ENCODE measurements at places on chromosomes 6 and 20.

DNA sequence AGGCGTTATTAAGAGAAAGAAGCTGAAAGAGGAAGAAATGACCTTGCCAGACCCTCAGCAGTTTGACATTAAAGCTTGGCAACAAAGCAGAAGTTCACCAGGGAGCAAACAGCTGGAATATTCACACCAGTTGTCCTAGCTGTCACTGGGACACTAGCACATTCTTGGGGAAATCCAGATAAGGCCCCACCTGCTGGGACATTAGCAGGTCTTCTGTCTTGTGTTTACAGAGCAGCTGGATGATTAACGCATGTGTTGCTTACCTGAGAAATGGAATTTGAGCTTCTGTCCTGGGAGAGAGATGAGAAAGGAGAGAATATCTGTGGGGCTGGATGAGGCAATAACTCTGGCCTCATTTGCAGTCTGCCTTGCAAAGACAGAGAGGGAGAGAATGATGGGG is 137.6 kb upstream of the RIN2 start:
- H3K4me1 ChIP-seq, result no peaks in the 10 kb centered on the region
- H3K36me3 ChIP-seq, result no peaks in the 10 kb centered on the region
- DNase-seq, result no peak
- no peak overlapping the region for H3K4me3 ChIP-seq

DNA sequence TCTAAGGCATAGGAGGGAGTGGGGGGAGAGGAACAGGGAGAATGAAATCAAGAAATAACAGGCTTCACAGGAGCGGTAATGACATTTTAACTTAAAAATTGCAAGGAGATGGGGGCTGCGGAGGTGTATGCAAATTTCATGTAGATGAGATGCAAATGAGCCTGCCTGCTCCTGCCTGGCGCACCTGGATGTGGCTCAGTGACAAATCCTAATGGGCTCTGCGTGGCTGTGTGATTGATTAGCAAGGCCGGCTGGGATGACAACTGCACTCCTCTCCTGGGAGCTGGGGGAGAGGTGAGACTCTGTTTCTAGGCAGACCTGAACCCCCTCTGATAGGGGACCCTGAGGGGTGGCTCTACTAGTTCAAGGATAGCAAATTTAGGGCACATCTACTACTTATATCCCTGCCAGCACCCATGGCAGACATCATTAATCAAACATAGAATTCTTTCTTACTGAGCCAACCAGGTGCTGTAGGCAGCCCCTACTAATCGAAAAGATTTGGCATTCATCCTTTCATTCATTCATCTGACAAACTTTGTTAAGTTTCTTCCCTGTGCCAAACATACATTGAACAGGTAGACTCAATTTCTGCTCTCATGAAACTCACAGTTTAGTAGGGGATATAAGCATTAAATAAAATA is 38.4 kb upstream of the TGM2 start:
- H3K4me3 ChIP-seq, result no peak overlapping the region
- no peak for DNase-seq
- no peak overlapping the region for H3K27ac ChIP-seq
- H3K27me3 ChIP-seq, result no peaks in the 10 kb centered on the region
- H3K36me3 ChIP-seq, result no peaks in the 10 kb centered on the region

GRCh38 chr6:55841341-55841740 is 34.0 kb downstream of the BMP5 start:
- DNase-seq, result no peak
- H3K4me3 ChIP-seq, result no peak overlapping the region
- no peaks in the 10 kb centered on the region for H3K36me3 ChIP-seq
- no peaks in the 10 kb centered on the region for H3K4me1 ChIP-seq
- H3K27ac ChIP-seq, result no peak overlapping the region

DNA sequence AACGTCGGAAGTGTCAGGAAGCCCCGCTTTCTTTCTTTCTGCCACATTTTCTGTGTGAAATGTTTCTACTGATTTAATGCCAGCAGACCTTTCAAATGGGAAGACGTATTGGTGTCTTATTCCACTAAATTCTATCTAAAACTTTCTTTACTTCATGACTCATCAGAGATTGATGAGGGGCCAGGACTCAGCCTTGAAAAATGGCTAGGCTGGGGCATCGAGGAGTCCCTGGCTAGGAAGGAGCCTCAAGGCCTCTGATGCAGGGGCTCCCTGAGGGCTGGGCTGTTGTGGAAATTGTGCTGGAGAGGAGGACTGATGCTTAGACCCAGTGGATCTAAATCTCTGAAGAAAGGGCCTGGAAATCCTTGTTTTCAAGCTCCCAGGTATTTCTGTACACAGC is 192.8 kb upstream of the PDE10A start:
- DNase-seq, result no peak
- no peak overlapping the region for H3K4me3 ChIP-seq
- H3K27ac ChIP-seq, result no peak overlapping the region

- H3K4me1 ChIP-seq, result no peaks in the 10 kb centered on the region
- no peak overlapping the region for H3K4me3 ChIP-seq
- no peaks in the 10 kb centered on the region for H3K27me3 ChIP-seq
- H3K27ac ChIP-seq, result no peak overlapping the region
- DNase-seq, result no peak
Measured at GRCh38 chr6:156107624-156108101, 652.0 kb upstream of the NOX3 start.

Data from adrenal gland (tissue), 19 donors.